ENCODE measurements at places on chromosomes 3 and 15.

DNA sequence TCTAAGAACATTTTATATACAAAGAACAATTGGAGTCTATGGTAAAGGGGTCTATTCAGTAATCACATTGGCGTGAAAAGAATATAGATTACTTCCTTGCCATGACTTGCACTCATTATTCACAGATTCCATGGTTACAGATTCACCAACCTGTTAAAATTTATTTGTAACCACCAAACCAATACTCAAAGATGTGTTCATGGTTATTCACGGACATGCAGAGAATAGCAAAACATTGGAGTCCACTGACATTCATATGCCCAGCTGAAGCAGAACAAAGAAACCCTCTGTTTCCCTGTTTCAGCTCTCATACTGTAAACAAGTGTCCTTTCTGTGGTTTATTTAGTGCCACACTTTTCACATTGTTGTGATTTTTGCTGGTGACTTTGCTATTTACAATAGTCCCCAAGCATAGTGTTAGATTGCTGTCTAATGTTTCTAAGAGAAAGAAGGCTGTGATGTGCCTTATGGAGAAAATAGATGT, 185.8 kb upstream of the TTC14 start:
- DNase-seq = no peak

GRCh38 chr3:127174284-127174683, 18.6 kb upstream of the PRR23E start:
- DNase-seq = no peak

- no peak for DNase-seq
These were observed 42.5 kb downstream of the PLXNA1 start for GRCh38 chr3:127025456-127025855.

DNA sequence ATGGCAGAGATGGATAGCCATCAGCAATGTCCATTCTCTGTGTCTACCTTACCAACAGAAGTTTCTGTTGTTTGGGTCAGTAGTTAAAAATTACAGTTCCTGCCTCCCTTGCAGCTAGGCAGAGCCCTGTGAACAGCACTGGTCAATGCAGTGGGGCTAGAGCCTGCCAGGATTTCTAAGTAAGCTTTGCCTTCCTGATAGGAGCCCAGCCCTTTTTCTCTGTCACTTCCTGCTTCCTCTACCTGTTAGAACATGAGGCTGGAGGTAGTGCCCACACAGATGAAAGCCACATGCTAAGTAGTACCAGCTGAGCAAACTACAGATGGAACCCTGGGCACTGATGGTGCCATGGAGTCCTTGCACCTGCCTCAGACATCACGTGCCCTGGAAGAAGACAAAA, 45.0 kb downstream of the MGLL start:
- DNase-seq = no peak

GRCh38 chr15:90101130-90101968, 919 bp downstream of the IDH2 start:
- no peak for DNase-seq

GRCh38 chr15:48408327-48408726, 77.1 kb downstream of the DUT start:
- no peak for DNase-seq

DNA sequence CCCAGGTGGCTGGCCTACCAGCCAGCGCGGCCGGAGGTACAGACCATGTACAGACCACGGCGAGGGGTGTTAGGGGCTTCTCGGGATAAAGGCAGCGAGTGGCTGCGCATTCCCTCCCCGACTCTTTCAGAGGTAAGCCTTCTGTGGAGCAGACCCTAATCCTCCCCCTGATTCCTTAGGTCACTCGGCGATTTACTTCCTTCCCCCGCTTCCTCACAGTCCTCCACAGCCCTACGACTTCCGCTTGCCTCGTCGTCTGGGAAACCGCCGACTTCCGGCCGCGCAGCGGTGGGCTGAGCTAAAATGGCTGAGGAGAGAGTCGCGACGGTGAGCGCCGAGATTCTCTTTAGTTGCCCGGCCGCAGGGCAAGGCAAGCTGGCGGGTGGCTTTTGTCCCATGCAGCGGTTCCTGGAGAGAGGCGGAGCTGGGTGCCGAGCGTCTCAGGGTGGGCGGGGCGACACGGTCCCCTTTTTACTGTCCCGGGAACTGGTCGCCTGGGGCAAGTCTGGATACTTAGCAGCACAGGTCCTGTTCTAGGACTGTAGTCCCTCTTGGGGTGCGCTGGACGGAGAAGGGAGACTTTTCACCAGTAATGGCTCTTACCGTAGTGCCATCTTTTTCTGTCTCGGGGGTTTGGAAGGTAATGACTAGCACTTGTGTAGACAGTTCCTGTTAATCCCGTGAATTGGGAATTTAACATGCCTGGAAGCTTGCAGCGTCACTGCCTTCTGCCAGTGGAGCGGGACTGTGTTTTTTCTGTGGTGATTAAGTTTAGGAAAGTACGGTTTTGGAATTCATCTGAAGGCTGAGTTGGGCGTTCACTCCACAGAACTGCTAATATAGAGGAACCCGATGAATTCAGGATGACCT, at the start of the genes BBS4 and HIGD2B:
BBS4 (plus strand) TSS at position 283 of the 870 bp plus-strand sequence; CDS start at position 304, 21 bp downstream.
HIGD2B (minus strand) TSS at position 258 of the 870 bp plus-strand sequence. CDS start 9,808 bp downstream, outside the sequence.
- peak; percentile 80 for DNase-seq

- no peak for DNase-seq
These were observed 15.0 kb upstream of the ZBED2 start for GRCh38 chr3:111610189-111610588.

DNA sequence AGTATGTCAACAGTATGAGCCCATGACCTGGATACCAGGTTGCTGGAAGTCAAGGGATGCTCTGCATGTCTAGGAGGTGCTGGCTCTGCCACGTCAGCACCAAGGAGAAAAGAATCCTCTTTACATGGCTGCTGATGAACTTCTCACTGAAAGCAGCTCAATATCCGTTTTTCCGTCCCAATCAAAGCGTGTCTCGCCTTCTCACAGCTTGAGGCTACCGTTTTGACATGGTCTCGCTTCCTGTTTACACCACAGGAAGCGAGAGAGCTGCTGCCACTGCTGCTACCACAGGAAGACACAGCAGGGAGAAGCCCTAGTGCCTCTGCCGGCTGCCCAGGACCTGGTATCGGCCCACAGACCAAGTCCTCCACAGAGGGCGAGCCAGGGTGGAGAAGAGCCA, 27.3 kb downstream of the STARD5 start:
- no peak for DNase-seq

GRCh38 chr3:97871801-97872524, 50.2 kb downstream of the CRYBG3 start:
- DNase-seq = no peak

- no peak for DNase-seq
These were observed 92.5 kb upstream of the ATP10A start for GRCh38 chr15:25955628-25956027.

DNA sequence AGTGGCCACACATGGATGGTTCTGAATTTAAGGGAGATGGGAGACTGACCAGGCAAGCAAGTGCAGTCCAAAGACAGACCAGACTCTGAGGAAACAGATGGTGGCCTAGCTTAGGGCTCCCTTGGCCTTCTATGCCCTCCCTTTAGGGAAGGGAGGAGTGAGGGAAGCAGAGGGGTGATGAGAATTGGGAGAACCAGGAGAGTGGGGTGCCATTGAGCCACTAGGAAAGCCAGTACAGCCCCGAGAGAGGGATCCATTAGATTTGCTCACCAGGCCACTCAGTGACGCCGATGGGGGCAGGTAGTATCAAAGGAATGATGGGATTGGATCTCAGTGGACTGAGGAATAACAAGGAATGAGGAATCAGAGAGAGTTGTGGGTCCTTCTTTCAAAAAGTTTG, 30.4 kb upstream of the HERC1 start:
- no peak for DNase-seq

- DNase-seq = no peak
These were observed 14.5 kb downstream of the LRRC2 start for GRCh38 chr3:46551615-46552014.

DNA sequence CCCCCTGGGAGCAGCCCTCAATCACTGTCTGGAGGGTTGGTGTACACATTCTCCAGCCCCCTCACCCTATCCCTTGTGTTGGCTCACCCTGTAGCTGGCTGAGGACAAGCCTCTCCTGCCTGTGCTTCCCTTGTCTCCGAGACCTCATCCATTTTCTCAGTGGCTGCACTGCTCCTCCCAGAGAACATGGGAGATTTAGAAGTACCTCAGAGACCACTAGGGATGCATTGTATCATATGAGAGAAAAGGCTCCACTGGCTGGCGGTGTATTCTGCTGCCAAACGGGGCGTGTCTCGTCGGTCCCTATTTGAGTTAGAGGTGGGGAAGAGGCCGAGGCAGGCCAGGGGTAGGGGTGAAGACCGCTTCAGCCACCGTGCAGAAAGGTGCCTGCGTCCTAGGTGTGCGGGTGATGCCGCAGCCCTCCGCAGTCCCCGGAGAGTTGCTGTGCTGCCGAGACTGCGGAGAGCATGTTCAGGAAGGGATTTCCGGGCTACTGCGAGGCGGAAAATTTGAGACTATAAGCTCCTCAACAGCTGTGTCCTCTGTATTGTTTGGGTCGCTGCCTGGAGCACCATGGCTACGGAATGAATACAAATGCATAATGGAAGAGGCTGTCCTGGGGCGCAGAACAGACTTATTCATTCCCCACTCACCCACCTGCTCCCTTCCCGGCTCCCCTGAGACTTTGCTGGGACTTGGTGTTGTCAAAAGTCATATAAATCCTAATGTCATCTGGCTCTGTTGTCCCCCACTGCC, 43.8 kb downstream of the SPSB4 start:
- no peak for DNase-seq

- peak; percentile 50 for DNase-seq
These were observed at the start of gene LRRN1 for GRCh38 chr3:3799173-3800079. TSS of gene LRRN1 (plus strand) at chr3:3799431. CDS start at chr3:3844642, 45,211 bp downstream.

DNA sequence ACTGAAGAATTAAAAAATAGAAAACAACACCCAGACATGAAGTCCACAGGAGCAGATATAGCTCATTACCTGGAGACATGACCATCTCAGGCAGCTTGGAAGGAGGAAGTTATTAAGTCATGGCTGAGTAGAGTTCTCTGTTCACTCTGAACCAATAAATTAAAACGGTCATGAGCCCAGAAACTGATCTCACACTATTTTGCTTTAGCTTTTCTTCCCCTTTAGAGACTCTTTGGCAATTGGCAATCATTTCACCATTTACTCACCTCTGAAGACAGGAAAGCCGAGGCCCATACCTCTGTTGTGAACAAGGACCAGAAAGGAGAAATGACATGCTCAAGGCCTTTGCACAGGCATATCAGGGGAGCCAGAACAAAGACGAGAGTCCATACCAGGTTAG, 26.6 kb downstream of the CLDN18 start:
- no peak for DNase-seq

GRCh38 chr15:75151214-75152128, 50.2 kb upstream of the C15orf39 start:
- DNase-seq = no peak

- no peak for DNase-seq
These were observed 50.1 kb upstream of the TLE3 start for GRCh38 chr15:70147778-70148177.

DNA sequence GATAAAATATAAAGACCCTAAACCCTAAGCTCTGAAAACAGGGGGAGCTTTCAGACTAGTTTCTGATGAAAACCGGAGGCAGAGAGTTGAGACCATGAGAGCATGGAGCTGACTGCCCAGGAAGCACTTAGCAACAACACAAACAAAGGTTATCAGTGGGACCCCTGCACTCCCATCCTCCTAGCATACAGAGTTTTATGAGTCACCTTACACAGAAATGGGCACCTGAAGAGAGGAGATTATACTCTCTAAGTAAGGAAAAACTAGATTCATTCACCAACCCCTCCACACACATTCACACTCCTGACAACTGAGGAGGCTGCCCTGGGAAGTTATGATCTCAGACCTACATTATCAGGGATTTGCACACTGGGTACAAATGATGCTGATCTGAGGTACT, 261.7 kb downstream of the ULK4 start:
- no peak for DNase-seq

GRCh38 chr3:12719984-12720898, 38.8 kb downstream of the TMEM40 start:
- peak; percentile 45 for DNase-seq

GRCh38 chr3:50089609-50089945, 858 bp downstream of the RBM5 start:
- no peak for DNase-seq

GRCh38 chr3:48826451-48826850, 21.2 kb downstream of the PRKAR2A start:
- DNase-seq = no peak

DNA sequence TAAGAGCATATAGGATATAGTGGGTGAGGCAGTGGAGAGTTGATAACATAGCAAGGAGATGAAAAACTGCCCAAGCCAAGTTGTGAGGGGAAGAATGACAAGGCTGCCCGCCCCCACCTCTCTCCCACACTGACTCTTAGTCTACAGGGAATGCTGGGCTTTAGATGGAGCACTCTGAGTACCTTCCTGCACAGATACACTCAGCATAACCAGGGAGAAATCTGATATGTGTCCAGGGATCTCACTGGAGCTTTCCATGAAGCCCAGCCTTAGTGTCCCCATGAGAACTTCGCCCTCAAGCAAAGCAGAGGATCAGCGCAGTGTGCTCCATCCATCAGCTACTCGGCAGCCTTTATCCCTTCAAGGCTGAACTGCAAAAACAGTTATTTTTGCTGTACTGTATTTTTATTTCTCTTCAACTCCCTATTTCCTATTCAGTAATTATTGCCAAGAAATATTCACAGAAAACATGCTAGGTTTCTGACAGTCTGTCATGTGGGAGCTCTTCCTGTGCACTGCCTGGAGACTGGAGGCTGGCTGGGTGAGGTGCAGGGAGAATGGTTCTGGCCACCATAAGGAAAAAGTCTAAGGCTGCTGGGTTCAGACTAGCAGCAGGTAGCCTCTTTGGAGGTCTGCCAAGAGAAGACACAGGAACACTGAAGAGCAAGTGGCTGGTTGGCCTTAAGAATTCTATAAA, 475.2 kb upstream of the PPP2R3A start:
- no peak for DNase-seq

DNA sequence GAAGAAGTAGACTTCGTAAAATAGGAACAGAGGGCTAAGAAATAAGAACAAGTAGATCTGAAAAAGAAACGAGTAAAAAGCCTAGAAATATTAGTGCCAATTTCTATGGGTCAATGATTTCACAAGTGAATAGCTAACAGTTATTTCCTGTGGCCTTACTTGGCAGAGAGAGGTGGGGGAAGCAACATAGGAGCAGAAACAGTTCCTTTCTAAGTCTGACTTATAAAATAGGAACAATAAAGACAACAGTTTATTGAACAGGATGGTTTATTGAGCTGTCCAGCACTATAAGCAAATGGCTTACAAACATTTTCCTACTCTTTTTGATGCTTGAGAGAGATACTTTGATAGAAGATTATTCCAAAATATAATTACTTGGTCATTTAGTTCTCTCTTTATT, 37.9 kb downstream of the AGTR1 start:
- DNase-seq = no peak

GRCh38 chr15:25712961-25713355, 150.2 kb downstream of the ATP10A start:
- DNase-seq = no peak

DNA sequence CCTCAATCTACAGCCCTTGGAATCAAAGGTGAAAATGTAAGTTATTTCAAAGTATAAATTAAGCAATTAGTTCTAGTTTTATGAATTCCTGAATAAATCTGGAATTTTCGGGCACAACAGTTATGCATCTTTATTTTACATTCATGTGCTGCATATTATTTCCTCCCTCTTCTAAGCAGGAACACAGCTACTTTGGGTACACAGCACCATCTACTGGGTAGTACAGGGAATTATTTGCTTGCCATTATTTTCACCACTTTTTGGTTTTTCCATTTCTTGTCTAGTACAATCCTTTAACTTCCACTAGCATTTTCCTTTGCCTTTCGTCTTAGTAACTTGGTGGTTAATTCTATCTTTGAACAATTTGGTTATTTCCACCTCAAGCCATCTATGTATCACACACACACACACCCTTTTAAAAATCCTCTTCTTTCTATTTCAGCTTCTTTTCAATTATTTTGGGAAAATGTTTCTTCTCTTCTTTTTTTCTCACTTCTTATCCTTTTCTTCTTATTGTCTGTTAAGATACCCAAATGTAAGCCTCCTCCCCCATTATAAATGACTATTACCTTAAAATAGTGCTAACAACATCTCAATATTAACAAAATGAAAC, 451.0 kb downstream of the MFSD1 start:
- no peak for DNase-seq
